ENCODE measurements at places on chromosomes 12 and 14. TPM values are rescaled to one million over a fixed set of nuclear protein-coding genes. Genes with fewer than 3 reads are reported as not detected.

SSPN gene
- total RNA-seq = 17.0 TPM

IAPP gene
- total RNA-seq = not detected

- no peak for DNase-seq
Observed at GRCh38 chr12:120049426-120049825, 60.4 kb downstream of the BICDL1 start.

GRCh38 chr14:61472801-61473376 is 151.5 kb downstream of the PRKCH start:
- DNase-seq = no peak

DNA sequence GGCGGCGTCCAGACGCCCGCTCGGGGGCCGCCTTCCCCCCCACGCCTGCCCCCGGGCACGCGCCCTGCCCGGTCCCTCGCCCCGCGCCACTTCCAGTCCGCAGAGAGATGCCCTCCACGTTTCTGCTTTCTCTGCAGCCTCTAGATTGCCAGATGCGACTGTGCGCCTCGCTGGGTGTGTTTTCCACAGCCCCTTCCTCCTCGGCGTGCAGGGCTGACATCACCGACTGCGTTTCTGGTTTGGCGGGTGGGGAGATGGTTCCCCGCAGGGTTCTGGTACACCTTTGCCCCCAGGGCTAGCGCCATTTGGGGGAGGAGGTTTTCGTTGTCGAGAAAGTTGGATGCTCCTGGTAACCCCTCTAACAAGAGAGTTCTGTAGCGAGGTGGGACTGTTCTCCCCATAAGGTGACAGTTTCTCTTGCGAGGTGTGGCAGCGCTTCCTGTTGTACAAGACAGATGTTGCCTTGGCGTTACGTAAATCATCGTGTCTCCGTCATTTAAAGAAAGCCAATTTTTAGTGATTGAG is 1.5 kb downstream of the CALM1 start:
- no peak for DNase-seq

DNA sequence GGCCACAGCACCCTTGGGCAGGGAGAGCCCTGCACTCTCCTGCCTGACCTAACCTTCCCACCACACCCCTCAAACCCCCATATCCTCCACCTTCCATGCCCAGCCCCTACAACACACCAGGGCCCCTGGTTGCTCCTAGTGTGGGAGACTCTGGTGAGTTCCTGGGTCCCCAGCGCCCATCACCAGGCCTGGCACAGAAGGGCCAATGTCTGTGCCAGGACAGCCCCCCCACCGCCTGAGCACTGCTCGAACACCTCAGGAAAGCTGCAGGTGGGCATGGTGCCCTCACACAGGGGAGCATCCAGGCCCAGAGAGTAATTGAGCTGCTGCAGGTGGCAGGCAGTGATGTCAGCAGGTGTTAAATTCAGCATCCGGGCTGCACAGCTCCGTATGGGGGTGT is 15.2 kb downstream of the ADCY6 start:
- no peak for DNase-seq

DNA sequence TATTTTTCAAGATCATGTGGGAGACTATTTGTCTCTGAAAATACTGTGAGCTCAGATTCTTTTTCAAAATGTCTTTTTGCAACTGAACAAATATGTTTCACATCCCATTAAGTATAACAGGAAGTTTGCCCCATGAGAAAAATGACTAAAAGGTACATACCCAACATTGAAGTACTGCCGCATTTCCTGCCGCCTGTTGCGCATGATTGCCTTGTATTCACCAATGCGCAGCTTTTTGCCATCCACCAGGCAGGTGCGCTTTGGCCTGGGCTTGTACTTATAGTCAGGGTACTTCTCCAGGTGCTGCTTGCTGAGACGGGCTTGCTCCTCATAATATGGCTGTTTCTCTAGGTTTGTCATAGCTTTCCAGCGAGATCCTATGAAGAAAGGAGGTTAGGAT is 413.2 kb downstream of the SOX5 start:
- no peak for DNase-seq

GRCh38 chr12:6627616-6628015 is 8.1 kb downstream of the LPAR5 start:
- no peak for DNase-seq
